ENCODE measurements at places on chromosomes 6 and 20.

- no peak for DNase-seq
Observed at GRCh38 chr6:52415333-52415732, 4.8 kb upstream of the EFHC1 start.

- DNase-seq: no peak
Observed at GRCh38 chr6:112432853-112433252, 85.7 kb downstream of the RFPL4B start.

DNA sequence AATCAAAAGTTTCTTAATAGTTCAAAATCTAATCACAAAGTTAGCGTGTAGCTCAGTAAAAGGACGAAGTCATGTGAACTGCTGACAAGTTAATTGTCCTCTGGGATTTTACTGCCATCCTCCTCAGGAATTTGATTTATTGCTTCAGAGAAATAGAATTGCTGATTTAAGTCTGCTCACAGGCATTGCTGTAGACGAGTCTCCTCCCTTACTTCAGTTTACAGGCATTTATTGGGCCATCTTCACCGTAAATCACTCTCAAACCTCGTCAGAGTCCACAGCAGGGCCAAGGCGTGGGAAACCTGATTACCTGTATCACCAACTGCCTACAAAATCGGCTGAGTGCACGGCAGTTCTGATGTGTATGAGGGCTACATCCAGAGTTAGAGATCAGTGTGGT, 119.1 kb upstream of the PDE10A start:
- DNase-seq: no peak

DNA sequence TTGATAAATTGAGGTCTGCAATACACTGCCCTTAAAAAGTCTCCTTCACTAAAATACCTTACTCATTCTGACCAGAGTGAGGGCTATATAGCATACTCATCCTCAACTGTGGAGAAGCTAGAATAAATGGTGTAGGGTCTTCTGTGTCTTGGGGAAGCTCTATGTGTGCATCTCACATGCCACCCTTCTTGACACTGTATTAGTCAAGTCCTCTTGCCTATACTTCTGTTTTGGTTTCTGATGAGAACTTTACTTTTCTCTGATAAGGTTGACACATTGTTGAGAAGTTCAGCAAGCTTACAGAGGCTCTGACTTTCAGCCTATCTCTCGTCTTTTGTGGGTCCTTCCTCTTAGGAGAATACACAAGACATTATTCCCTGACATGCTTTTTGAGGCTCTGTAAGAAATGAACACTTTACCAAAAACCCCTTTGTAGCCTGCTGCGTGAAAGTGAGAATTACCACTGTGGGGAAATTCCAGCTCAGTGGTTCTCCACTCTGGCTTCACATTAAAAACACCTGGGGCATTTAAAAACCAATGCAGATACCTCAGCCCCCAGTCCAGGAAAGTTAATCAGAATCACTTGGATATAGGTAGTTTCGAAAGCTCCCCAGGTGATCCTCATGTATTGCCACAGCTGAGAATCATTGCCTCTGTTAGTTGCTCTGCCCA, 372.1 kb upstream of the HS3ST5 start:
- DNase-seq: no peak

GRCh38 chr20:37299718-37300528, 10.5 kb downstream of the MANBAL start:
- no peak for DNase-seq

GRCh38 chr6:121540210-121540609, 104.8 kb downstream of the GJA1 start:
- DNase-seq: no peak

- no peak for DNase-seq
Observed at GRCh38 chr20:19327401-19327800, 115.0 kb downstream of the SLC24A3 start.

GRCh38 chr20:52191916-52192718, 538 bp upstream of the ZFP64 start:
- DNase-seq: peak; percentile 76

- no peak for DNase-seq
Observed at GRCh38 chr20:15756002-15756753, 817.1 kb downstream of the KIF16B start.

DNA sequence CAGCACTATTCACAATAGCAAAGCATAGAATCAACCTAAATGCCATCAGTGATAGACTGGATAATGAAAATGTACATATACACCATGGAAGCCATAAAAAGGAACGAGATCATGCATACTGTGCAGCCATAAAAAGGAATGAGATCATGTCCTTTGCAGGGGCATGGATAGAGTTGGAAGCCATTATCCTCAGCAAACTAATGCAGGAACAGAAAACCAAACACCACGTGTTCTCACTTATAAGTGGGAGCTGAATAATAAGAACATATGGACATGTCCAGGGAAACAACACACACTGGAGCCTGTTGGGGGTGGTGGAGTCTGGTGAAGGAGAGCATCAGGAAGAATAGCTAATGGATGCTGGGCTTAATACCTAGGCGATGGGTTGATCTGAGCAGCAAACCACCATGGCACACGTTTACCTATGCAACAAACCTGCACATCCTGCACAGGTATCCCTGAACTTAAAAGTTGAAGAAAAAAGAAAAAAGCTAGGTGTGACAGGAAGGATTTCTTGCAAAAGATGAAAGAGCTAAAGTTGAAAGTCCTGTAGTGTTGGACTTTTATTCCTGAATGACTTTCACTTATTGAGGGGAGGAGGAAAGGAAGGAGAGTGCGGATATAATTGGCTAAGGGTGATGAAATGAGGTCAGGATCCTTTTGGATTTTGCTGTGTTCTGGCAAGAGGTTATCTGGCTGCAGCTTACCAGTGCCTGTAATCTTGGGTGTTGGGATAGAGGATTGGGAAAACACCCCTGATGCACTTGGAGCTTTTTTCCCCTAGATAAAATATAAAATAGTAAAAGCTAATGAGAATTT, 8.5 kb downstream of the TRMT11 start:
- DNase-seq: no peak

DNA sequence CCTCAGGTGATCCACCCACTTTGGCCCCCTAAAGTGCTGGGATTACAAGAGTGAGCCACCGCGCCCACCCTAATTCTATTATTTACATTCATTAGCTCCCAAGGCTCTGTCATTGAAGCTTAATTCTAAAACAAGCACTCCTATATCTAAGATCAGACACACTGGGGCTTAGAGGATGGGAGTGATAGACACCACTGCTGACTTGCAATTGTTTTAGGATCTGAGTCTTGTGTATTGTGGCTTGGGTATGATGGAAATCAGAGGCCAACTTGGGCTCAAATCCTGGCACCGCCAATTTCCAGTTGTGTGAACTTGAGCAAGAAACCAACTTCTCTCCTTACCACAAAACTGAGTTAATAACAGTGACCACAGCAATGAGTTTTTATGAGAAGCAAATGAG, 34.7 kb downstream of the MTRES1 start:
- DNase-seq: no peak

DNA sequence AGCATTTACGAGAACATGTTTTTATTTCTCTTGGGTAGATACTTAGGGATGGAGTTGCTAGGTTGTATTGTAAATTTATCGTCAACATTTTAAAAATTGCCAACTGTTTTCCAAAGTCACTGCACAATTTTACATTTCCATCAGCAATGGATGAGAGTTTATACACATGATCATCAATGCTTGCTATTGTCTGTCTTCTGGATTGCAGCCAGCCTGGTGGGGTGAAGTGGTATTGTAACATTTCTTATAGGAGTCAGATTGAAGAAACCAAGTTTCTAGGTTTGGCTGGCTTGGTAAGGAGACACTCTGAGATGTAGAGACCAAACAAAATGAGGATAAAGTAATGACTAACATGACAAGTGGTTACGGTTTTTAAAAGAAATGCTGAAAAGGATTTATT, 57.1 kb upstream of the HDDC2 start:
- no peak for DNase-seq

DNA sequence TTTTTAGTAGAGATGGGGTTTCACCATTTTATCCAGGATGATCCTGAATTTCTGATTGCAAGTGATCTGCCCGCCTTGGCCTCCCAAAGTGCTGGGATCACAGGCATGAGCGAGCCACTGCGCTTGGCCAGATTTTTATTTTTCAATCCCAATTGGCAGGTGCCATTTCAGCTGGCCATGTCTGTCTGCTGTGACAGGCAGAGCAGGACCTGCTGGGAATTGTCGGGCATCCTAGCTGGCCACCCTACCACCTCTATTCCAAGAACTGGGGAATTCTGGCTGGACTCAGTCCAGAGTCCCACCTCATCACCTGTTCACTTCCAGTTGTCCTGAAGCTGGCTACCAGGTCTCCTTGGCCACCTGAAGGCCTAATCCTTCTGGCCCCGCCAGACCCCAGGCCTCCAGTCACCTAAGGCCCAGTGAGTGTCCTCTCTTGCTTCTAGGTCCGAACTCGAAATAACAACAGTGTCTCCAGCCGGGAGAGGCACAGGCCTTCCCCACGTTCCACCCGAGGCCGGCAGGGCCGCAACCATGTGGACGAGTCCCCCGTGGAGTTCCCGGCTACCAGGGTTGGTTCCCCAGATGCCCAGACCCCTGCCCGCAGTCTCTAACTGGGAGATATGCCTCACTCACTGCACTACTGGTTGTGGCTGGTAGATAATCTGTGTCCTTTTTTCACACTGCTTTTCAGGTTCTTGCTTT, 24.0 kb downstream of the DNMT3B start:
- no peak for DNase-seq

DNA sequence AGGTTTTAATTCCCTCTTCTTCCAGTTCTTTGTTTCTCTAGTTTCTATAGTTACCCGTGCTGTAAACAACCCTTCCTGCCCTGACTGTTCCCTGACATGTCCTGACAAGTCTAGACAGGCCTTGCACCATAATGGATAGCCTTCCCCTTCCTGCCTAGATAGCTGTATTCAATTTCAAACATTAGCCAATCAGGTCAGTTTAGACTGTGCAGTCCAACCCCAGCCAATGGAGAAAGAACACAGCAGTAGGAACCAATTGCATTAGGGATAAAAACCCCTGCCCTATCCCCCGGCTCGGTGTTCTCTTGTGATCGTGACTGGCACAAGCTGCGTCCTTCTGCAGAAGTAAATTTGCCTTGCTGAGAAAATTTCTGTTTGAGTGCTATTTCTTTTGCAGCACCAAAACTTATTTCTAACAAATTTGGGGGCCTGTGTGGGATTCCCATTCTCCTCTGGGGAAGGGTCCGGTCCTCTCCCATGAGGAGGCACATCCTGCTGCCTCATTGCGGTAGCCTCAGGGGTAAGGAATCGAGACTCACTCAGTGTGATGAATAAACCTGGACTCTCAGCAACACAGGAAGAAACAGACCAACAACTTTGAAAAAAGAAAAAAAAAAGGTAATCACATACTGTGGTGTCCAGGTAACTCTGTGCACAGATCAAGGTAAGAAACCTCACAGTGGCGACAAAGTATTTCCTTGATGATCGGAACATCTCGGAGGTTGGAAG, 248.7 kb upstream of the ECI2 start:
- DNase-seq: no peak
